ENCODE measurements at places on chromosomes 7 and 10.

GRCh38 chr10:96584474-96584873 lies 2.3 kb downstream of the TM9SF3 start:
- no peak for DNase-seq

GRCh38 chr10:16648366-16648765 lies 126.7 kb upstream of the C1QL3 start:
- no peak for DNase-seq

- no peak for DNase-seq
These were observed 151.2 kb upstream of the PCBD1 start for GRCh38 chr10:71039551-71039950.

DNA sequence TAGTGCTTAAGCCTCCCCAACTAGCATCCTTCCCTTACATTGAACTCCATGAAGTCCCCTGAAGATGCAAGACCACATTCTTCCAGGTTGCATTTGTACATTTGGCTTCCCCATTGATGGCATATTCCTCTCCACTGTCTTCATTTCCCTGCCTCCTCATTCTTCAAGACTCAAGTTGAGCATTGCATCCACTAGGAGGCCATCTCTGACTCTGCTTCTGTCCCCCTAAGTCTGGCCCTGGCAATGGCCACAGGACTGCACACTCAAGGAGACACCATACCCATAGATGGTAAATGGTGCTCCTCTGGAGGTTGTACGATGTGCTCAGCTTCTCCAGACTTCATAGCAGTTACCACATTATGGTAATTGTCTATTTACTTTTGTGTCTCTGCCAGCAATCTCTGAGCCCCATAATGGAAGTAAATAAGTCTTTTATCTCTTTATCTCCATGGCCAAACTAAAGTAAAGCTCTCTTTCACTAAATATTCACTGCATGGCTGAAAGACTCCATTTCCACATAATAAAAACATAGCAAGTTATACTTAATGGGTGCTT lies 112.6 kb downstream of the PTPRZ1 start:
- no peak for DNase-seq
